ENCODE measurements at places on chromosomes 5 and 9.

- no peak for DNase-seq
Observed at GRCh38 chr5:44862808-44863207, 54.1 kb downstream of the MRPS30 start.

- no peak for DNase-seq
Observed at GRCh38 chr5:138111181-138111580, 27.3 kb downstream of the WNT8A start.

DNA sequence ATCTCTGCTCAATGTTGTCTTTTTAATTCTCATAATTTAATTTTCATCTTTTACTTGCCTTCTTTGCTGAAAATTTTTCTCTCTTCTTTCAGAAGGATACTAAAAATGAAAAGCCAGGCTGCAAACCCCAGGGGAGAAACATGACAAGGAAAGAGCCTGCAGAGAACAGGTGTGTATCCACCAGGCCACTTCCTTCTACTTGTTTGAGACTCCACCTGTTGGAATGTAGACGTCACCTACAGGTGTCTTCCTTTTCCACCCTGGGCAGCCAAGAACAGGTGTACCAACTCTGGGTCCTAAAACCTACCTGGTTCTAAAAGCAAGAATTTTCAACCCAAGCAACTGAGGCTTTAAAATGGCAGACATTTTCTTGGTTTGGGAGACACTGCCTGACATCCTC lies 166.8 kb downstream of the ATP10B start:
- DNase-seq, result no peak

DNA sequence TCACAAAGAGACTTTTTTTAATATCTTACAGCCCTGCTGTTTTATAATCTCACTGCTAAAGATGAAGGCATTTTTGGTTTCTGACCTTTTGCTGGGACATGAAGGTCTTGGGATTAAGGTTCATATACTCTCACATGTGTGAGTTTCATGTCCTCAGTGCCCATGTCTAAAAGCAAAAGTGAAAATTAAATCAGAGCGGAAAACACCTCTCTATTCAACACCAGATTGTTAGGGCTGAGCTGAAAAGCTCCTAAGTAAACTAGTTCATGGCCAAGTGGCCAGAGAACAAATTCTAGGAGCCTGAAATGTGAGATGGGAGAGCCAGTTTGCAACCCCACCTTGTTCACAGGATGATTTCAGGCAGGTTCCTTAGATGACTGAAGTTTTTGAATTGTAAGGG lies 110.9 kb downstream of the GRIA1 start:
- DNase-seq, result no peak

DNA sequence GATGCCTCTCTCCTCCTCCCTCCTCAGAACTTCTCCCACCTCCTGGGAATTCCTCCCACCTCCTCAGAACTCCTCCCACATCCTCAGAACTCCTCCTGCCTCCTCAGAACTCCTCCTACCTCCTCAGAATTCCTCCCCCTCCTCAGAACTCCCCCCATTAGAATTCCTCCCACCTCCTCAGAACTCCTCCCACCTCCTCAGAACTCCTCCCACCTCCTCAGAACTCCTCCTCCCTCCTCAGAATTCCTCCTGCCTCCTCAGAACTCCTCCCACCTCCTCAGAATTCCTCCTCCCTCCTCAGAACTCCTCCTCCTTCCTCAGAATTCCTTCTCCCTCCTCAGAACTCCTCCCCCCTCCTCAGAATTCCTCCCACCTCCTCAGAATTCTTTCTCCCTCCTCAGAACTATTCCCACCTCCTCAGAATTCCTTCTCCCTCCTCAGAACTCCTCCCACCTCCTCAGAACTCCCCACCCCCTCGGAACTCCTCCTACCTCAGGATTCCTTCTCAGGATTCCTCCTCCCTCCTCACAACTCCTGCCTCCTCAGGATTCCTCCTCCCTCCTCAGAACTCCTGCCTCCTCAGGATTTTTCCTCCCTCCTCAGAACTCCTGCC lies 23.9 kb downstream of the SLC46A2 start:
- DNase-seq, result no peak
